T-helper 1 cell (primary cell): ENCODE measurements at places on chromosomes 12 and 14.

GRCh38 chr14:74364271-74364880 lies 16.1 kb downstream of the VRTN start:
- DNase-seq = no peak

DNA sequence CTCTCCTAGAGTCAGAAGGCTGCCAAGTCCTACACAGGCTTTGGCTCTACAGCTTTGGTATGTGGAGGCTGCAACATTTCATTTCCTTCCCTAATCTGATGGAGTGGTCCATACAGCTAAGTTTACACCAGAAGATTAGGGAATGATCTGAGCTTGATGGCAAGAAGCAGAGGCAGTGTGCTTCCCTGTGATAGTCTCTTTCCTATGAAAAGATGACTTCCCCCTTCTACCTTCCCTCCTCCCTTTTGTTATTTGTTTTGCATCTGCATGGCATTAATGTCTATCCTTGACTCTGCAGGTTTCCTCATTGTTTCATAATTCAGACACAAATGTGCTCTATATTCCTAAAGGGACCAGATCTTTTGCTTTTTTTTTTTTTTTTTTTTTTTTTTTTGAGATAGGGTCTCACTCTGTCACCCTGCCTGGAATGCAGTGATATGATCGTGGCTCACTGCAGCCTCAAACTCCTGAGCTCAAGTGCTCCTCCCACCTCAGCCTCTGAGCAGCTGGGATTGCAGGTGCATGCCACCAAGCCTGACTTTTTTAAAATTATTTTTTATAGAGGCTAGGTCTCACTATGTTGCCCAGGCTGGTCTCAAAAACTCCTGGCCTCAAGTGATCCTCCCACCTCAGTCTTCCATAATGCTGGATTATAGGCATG lies 76.3 kb downstream of the GRIP1 start:
- no peak for DNase-seq

- DNase-seq = no peak
These were observed 26.2 kb upstream of the TRIM9 start for GRCh38 chr14:51121096-51121495.

DNA sequence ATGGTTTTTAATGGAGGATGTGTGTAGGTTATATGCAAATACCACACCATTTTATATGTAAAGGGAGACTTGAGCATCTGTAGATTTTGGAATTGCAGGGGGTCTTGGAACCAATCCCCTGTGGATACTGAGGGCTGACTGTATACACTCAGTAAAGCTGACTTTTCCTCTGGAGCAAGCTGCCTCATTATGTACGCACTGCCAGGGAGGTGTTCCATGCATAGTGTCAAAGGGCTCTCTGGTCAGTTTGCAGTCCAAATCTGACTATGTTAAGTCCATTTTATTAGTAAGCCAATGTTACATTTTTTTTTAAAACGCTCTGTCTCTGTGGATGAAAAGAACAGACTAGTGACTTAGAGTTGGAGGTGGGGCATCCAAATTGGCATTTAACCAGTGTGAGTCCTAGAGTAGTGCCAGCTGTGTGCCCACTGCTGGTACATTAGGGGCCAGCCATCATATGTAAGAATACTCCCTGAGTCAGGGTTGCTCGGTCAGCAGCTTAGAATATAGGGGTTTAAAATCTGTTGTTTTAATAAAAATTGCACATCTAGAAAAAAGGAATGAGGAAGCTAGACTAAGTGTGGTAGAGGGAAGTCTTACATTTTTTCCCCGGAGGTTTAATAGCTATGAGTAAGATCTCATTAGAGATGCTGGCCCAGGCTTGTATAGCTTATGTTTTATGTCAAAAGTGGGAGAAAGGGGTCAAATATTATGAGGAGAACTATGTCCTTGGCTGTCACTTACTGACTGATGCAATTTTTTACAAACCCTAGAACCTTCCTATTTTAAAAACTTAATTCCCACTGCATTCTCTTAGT lies 87.0 kb downstream of the TESC start:
- no peak for DNase-seq

DNA sequence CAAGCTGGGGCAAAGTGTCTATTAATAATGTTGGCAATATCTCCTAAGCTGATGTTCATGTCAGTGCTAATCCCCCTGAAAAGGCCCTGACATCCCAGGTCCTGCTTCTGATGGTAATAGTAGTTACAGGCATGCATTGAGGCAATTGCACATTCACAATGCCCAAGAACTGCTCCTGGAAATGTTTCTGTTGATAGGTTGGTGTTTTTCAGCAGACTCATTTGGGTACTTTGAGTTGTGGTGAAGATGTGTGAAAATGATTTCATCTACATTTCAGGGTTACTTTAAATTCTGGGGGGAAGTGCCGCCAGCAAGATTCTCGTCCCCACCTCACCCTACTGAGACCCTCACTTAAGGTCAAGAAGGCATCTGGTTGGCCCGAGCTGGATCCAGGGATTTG lies 92.9 kb downstream of the BBS10 start:
- no peak for DNase-seq

DNA sequence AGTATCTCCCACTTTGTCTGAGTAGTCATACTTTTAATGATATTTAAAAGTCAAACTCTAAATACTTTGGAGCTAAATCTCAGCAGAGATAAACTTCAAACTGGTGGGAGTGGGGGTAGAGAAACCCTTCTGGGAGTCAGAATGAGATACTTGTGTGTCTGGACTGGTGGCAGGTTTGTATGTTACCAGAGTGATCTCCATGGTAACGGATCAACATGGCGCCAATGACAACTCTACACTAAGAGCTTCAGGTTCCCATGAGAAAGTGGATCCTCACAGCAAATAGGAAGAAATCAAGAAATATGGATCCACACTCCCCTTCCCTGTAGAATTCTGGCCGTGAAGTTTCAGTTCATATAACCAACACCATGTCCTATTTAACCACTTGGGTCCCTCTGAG lies 121.9 kb downstream of the ETV6 start:
- no peak for DNase-seq

- DNase-seq = no peak
These were observed 24.1 kb downstream of the PRIMA1 start for GRCh38 chr14:93764211-93764659.

GRCh38 chr14:50859296-50859624 lies 12.6 kb upstream of the ABHD12B start:
- no peak for DNase-seq

DNA sequence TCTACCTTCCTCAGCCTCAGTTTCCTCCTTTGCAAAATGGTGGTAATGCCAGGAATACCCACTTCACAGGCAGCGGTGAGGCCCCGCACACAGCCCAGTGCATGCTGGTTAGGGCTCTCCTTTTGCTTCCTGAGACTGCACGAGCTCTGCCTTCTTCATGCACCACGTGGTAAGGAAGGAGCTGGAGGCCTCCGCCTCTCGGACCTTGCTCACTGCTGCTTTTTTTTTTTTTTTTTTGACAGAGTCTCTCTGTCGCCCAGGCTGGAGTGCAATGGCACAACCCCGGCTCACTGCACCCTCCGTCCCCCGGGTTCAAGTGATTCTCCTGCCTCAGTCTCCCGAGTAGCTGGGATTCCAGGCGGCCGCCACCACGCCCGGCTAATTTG lies 18.1 kb downstream of the TAMALIN start:
- no peak for DNase-seq

DNA sequence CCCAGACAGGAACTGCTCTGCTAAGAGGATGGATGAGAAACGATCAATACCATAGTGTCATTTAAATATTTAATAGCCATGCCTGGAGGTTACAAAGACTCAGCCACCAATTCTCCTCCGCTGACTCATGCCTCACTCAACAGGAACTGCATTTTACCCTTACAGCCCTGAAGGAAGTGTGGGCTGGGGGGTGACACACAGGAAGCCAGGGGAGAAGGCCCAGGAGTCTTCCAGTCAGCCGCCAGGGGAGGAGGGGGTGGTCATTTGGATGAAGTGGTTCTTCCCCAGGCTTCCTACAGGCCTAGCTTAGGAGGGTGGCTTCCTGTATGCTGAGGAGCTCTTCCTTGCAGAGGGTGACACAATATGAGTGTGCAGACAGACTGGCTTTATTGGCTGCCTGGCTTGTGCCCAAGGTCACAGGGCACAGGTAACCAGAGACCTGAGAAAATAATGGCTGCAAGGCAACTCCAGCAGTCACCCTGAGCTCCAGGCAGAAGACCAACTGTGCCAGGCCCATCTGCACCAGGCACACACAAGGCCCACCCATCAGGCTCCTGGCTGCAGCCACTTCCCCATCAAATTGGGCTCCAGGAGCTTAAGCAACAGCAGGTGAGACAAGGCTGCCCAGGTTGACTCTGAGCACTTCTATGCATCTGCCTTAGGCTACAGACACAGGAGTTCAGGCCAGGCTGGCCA lies 30.6 kb upstream of the RPLP0 start:
- DNase-seq = peak; percentile 53

DNA sequence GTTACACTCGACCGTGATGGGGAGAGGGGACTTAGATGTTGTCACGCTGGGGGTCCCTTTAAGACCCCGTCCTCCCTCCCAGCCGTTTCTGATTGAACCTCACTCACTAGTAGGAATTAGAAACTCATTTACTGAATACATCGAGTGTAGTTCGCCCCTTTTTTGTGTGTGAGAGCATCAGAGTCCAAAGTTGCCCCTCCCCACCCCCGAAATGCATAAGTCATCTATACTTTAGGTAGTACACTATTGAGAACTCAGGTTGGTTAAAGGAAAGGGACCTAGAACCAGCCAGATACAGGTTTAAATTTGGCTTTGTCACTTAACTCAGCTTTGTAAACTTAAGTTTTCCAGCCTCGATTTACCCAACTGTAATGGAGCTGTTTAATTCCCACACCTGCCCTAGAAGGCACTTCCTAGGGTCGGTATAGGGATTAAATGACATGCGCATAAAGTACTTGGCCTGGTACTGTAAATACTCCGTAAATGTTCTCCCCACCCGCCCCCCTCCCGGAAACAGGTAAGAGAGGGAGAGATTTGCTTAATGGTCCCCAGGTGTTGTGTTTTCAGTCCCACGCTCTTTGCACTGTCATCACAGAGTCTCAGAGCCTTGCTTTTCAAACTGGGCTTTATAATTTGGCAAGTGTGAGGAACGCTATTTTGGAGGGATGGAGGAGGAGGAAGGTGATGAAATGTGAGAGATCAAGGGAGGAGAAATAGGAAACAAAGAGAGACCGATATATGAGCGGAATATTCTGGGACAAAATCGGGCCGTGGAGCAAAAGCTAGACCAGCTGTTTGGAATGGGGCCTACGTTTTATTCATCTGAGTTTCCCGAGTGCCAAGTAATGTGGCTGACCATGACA lies 897 bp downstream of the SUDS3 start:
- no peak for DNase-seq
